ENCODE measurements at places on chromosomes 3 and 15. TPM values are rescaled to one million over a fixed set of nuclear protein-coding genes. Genes with fewer than 3 reads are reported as not detected.

DNA sequence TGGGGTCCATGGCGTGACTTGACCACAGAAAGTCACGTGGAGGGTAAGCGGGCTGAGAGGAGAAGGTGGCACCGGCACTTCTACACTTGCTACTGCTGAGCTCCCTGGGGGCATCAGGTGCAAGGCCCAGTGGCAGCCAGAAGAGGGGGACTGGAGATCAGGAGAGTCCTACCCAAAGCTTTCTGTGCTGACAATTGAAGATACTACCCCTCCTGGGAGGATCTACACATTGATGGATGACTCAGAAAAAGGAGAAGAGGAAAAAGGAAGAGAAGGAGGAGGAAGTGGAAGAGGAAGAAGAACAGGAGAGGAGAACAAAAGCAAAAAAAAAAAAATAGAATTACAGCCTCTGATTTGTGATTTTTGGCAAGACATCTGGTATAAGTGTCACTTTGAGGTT is 41.2 kb downstream of the MYO5C start:
- no peak for DNase-seq

DNA sequence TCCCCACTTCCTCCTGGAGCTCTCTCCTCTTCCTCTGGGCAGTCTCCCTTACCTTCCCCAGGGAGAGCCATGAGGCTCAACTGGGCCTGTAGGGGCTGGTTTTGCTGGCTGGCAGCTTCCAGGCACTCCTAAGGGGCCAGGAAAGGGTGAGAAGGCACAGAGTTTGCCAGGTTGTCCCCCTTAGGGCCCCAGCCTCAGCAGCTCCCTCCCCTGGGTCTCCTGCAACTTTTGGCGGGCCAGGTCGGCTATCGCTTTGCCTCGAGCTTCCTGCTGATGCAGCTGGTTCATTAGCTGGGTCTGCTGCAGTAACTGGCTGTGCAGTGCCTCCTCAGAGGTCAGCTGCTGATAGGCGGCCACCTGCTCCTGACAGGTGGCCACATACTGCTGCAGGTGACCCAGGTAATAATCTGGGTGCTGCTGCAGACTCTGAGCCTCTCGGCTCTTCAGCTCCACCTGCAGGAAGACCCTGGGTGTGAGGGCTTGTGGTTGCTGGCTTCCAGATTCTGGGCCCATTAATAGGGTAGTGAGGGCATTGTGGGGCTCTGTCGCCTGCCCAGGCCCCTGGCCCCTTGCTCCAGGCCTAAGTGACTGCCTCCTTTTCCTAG is 29.7 kb upstream of the OR4F6 start:
- no peak for DNase-seq

DNA sequence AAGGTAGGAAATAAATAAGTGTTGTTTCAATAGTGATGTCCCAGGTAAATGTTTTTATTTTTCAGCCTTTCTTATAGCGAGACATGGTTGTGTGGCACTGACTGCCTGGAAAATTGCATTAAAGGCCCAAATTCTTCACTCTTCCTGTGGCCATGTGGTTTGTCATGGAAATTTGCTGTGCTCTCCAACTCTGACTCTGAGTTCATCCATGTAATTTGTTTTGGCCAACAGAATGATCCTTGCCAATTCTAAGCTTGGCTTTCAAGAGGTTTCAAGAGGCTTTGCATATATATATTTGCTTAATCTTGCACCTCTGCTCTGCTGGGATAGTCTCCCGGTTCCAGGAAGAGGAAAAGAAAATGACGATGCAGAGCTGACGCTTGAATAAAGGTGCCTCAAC is 107.5 kb upstream of the ARHGEF26 start:
- no peak for DNase-seq

DNA sequence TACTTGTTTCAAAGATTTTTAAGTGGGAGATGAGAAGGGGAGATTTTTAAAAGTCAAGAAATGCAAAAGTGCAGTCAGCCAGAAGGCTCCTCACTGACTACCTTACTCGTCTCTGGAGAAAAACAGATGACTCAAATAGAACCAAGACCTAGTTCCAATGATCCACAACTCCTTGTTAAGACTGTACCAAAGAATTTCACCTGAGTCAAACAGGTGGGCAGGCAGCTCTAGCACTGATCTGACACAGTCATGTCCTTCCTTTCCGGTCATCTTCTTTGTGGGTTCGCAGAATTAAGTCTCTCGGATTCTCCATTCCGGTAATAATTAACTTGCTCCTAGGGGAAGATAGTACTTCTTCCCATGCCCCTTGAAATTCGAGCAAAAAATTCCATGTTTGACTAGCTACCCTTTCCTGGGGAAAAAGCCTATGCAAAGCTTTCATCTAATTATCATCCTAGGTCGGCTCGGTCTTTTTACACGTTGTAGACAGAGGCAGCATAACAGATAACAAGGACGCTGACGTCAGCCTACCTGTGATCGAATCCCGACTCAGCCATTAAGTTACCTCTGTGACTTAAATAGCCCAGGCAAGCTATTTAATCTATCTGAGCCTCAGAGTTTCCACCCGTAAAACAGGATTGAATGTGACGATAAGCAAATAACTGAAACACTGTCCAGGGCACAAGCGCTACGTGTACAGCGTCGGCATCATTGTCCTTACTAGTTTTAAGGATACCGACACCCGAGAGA is 758 bp downstream of the SELENOK start:
- DNase-seq = no peak

- DNase-seq = no peak
Observed at GRCh38 chr3:66819993-66820501, 178.1 kb upstream of the KBTBD8 start.

DNA sequence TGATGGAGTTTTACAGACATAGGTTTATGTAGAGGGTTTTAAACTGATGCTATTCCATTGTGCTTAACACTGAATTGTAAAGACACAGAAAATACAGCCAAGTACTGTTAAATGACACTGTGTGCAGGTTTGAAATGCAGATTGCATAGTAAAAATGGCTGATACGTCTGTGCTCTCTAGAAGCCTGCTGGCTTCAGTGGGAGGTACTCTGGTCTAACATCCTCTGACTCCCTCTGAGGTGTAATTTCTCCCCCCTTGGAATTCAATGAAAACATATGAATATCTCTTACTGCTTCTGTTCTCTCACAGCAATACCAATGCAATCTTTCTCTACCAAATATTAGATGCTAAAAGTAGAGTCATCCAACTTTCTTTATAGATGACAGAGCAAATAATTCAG is 176.6 kb downstream of the SLC9A9 start:
- no peak for DNase-seq

DNA sequence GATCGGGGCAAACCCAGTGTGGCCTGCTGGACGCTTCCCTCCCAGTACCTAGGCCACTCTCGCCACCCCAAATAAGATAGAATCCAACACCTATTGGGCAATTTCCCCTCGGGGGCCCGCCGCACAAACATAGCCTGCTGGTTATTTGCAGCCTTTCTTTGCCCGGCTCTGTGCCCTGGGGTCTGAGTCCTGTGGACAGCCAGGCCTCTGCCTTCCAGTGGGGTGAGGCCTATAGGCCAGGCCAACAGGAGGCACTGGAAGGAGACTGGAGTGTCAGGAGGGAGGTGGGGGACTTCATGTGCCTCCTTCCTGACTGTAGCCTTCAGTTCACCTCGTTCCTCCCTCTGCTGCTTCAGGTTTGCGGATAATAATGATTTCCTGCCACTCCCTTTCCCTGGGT is 47.4 kb upstream of the LDHAL6B start:
- DNase-seq = no peak

GRCh38 chr3:31167666-31168065 is 273.2 kb upstream of the GADL1 start:
- no peak for DNase-seq

- no peak for DNase-seq
Observed at GRCh38 chr15:90703455-90703854, 13.7 kb upstream of the BLM start.

DNA sequence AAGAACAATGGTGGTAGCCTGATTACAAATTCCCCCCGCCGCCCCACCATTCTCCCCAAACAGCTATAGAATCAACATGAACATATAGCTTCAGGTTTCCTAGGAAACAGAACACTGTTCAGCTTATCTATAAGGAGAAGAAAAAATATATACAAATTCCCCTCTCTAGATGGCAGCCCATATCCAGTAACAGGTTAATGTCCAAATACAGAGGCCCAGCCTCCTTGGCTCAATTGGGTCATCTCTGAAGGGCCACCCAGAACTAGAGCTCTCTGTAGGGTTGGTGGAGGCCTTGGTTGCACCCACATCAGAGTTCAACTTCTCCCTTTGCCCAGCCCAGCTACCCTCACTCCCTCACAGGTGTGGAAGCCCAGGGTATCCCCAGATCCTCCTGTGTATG is 91.5 kb upstream of the ADAMTS17 start:
- DNase-seq = no peak

- DNase-seq = no peak
Observed at GRCh38 chr3:63679186-63679585, 26.7 kb downstream of the SNTN start.

GRCh38 chr3:24503616-24504113 is 9.0 kb upstream of the THRB start:
- no peak for DNase-seq

DNA sequence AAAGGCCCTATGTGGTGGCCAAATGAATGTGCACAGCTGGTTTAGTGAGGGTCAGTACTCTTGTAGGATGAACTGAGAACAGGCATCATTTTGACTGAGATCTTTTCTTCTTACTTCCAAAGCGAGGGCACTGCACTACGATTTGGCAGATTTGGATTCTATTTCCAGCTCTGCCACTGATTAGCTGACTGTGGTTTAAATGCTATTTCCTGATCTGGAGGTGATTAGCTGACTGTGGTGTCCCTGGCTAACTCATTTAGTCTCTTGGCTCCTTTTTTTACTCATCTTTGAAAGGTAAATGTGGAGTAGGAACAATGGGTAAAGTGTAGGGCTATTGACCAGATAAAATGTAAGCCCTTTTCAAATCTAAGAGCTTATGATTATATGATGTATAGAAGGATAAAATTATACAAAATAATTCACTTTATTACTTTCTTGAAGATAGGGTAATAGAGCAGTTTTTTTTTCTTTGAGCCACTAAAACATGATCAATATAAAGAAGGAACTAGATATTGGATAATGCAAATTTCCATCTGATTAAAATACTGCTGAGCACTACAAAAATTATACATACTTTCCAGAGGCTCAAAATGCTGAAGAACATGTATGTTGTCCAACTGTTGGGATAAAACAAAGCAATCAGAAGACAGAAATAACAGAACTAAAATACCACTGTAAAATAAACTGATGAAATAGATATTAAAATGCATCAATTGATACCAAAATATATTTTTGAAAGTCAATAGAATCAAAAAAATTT is 39.7 kb upstream of the PLOD2 start:
- DNase-seq = no peak

- no peak for DNase-seq
Observed at GRCh38 chr3:192830291-192831110, 87.2 kb downstream of the MB21D2 start.

GRCh38 chr3:57743496-57743895 is 12.6 kb upstream of the SLMAP start:
- no peak for DNase-seq

DNA sequence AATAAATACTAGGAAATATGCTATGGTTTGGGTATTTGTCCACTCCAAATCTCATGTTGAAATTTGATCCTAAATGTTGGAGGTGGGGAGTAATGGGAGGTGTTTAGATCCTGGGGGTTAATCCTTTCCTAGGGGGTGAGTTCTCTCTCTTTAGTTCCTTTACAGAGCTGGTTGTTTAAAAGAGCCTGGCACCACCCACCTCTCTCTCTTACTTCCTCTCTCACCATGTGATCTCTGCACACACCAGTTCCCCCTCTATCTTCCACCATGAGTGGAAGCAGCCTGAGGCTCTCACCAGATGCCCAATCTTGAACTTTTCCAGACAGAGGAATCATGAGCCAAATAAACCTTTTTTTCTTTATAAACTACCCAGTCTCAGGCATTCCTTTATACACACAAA is 10.5 kb downstream of the SLC24A5 start:
- DNase-seq = no peak

DNA sequence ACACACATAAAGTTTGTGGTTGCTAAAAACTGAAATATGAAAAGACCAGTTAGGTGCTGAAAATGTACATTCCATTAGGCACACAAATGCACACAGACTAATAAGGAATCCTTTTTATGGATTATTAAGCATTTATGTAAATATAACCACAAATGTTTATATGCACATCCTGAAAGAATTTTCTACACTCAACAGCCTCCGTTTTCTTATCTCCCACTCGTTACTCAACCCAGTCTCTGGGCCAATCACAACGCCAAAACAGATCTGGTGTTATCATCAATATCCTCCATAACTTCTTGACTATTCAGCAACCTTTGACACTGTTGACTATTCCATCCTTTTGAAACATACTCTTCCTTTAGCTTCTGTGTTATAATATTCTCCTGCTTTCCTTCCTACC is 136.4 kb downstream of the ATP8B4 start:
- DNase-seq = no peak

DNA sequence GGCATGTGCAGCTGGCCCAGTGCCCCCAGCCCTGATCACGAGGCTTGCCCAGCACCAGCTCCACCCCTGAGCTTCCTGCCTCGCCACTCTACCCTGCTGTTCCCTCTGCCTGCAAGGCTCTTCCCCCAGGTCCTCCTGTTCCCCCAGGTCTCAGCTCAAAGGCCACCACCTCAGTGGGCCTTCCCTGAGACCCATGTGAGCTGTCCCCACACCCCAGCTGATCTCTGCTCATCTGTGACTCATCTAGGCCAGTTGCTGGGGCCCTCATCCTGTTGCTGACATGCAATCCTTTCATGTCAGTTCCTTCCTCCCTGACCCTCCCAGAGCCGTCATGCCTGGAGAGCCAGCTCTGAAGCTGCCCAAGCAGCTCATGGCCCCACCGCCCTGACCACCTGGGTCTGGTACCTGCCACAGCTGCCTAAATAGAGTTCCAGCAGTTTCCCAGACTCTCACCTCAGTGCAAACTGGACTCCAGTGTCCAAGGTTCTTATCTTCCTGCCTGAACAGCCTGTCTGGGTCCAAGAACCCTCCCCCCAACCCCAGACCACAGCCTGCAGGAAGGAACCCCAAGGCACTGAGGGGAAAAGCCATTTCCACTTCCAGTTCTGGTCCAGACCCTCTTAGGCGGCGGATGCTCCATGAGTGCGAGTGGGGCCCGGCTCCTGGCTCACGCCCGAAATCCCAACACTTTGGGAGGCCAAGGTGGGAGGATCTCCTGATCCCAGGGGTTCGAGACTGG is 116.6 kb upstream of the IQSEC1 start:
- peak; percentile 31 for DNase-seq

The C15orf62 gene
- total RNA-seq = 1.2 TPM

The FAH gene
- total RNA-seq = 26.9 TPM

The MEF2A gene
- 43.7 TPM for total RNA-seq

The SNX33 gene
- 25.7 TPM for total RNA-seq

The MRPL47 gene
- total RNA-seq = 54.1 TPM

The P2RY1 gene
- total RNA-seq = 0.41 TPM

The EPHA6 gene
- total RNA-seq = not detected

The XCR1 gene
- total RNA-seq = not detected

The LRRC2 gene
- 0.29 TPM for total RNA-seq

The SSR3 gene
- 217 TPM for total RNA-seq

The GASK1A gene
- total RNA-seq = 2.3 TPM

The TICRR gene
- total RNA-seq = 1.7 TPM

Data from kidney epithelial cell (primary cell).